ENCODE measurements at places on chromosomes 16 and 17.
A peak's percentile ranks its signal among the peaks of the same experiment; 100 is the strongest.

DNA sequence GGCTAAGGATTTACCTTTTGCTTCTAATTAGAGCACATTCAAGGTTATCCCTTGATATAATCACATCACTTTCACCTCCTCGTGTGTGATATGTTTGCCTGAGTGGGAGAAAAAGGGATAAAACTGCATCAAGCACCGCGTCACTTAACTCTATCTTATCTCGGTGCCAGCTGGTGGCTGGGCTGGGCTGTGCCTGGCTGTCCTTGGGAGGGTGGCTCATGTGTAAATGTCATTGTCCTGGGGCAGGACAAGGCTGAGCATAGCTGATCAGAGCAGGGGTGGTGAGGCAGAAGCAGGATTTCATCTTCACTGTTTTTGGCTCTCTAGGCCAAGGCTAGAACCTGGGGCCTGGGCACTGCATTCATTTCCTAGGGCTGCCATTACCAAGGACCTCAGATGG, 105.3 kb downstream of the RAP1GAP2 start:
- no peak for DNase-seq

DNA sequence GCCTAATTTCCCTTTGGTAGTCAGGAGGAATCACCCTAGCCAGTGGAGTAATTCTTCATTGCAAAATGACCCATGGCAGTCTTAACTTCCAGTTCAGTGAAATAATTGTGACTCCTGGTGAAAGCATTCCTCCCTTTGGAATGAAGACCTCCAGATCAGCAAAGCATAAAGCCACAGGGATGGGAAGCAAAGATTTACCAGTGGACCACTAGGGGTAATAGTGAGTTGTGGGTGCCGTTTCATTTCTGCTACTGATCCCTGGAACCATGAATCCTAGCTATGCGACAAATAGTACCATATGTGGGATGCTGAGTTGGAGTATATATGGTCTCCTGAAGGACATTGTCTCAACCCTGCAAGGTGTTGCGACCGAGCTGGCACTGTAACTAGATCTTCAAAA, 13.7 kb downstream of the DYNLL2 start:
- DNase-seq = no peak

DNA sequence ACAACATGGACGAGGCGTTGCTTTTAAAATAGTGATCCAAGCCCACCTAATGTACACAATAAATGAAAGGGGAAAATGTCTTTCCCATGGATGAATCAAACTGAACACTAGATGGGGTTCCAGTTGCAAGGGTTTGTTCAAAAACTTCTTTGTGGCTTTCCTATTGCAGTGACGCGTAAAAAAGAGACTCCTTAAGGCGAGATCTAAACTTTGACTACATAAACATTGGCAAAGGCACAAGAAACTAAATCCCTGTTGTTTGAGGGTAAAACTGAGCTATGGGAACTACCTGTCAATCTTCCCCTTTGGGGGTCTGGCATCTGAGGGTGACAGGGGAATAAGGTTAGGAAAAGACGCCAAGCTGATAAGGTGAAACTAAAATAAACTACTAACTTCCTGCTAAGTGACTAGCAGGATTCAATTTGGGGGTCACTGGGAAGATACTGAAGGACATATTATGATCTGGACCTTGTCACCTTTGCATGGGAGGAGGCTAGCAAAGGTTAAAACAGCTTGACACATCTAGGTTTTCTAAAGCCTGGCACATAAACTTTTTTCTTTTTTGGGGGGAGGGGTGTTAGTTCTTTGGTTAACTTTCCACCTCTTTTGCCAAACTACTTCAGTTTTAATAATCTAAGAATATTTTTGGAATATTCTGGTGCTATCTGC, 4.7 kb downstream of the SALL1 start:
- peak; percentile 29 for DNase-seq

DNA sequence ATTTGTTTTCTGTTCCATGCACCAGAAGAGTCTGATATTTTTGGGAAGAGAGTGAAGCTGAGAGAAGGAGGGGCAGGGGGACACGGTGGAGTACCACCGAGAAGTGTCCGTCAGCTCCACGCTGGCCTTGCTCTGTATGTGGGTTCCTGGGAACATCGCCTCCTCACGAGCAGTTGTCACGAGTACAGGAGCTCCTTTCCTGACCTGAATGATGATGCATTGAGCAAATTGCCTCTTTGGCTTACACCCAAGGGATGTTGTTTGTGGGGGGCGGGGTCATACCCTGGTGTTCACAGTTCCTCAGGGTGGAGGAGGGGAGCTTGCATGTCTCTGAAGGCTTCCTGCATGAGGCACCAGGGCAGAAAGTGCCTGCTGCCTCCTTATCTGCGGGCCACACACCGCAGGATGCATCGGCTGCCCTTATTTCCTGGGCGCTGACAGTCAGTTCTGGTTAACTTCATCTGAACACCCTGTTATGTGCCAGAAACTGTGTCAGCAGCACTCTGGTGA, 36.2 kb downstream of the RGS9 start:
- no peak for DNase-seq

DNA sequence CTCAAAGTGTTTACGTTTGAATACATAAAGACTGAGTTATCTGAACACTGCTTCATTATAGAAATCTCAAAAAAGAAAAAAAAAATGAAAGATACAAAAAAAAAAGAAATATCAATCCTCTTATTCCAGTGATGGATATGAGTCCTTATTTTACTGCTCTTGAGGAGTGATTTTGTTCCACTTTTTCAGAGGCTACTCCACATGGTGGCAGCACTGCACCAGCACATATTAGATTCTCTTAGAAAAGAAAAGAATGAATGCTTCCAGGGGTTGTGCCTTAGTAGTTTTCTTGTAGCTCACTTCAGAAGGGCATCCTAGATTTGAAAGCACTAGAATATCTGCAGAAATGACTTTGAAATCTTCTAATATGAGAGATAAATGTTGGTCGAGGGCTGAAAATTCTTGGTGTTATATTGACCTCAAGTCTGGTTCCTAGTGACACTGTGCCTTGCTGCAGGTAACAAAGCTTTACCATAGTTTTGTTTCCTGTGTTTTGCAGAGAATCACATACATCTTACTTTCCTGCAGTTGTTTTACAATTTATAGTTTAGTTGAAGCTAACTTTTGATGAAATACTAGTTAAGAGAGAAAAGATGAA, 25.9 kb downstream of the AP2B1 start:
- DNase-seq = peak; percentile 17

GRCh38 chr17:54754560-54754959, 146.1 kb upstream of the TOM1L1 start:
- no peak for DNase-seq

DNA sequence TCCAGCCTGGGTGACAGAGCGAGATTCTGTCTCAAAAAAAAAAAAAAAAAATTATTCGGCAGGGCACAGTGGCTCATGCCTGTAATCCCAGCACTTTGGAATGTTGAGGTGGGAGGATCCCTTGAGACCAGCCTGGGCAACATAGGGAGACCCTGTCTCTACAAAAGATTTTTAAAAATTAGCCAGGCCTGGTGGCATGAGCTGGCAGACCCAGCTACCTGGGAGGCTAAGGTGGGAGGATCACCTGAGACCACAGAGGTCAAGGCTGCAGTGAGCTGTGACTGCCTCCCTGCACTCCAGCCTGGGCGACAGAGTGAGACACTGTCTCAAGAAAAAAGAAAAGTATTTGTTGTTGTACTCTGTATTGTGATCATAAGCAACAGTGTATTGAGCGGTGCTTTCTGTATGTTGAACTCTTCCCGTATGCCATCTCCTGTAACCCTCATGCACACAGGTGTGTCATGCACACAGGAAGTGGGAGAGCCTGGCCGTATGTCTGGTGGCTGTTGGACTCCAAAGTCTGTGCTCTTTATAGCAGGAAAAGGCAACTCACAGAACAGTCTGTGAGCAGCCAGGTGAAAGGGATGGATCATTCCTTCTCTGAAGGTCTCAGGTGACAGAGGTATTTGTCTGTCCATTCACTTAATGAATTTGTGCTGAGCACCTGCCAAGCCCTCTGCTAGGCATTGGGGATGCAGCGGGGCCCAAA, 17.1 kb downstream of the CDH1 start:
- DNase-seq = no peak

GRCh38 chr16:72938795-72939164, 109.1 kb downstream of the ZFHX3 start:
- DNase-seq = peak; percentile 60
